ENCODE measurements at places on chromosomes 6 and 20.

DNA sequence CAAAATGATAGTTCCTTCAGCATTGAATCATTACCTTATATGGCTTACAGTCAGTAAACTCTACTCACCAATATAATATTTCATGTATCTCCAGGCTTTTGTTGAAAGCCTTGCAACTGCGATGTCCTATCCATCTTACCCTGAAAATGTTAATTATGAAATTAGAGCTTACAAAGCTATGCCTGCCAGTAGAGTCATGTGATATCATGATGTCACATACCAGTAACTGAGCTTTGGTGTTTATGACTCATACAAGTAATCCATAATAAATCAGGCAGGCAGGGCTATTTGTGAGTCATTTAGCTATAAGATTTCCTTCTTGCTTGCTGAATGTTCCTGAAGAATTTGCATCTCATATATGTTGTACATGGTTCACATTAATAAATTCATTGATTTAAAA lies 44.9 kb upstream of the FAM83B start:
- peak; percentile 83 for DNase-seq

DNA sequence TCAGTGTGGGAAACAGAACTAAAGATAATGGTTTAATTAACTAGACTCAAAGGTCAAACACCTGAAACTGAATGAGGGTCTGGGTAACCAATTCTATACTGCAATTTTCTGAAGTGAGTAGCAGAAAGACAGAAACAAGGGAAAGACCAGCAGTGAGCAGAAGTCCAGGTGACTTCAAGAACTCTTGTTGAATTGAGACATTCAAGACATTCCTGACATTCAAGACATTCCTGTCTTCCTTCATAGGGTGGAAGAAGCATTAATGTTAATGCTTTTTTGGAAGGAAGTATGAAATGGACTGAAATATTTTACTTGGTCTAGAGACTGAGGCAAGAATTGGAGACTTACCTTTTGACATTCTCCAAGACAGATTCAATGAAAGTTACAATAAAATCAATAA lies 529.9 kb upstream of the MMS22L start:
- no peak for DNase-seq

GRCh38 chr20:43835944-43836508 lies 78.6 kb upstream of the TOX2 start:
- no peak for DNase-seq

DNA sequence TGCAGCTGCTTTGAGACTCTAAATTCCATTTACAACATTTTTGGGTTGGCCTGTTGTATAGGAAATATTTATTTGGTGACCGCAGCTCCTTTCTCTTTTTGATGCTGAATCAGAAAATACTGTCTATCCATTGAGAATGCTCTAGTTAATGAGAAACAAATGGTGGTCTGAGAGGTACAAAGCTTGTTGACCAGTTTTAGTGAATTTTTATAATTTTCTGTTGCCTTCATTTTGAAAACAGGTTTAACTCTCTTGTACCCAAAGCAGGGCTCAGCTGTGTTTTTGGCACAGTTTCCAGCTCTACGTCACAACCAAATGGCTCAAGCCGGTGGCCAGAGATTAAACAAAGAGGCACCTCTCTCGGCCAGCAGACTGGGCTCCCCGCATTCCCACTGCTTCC lies 113.2 kb downstream of the FNDC1 start:
- no peak for DNase-seq

DNA sequence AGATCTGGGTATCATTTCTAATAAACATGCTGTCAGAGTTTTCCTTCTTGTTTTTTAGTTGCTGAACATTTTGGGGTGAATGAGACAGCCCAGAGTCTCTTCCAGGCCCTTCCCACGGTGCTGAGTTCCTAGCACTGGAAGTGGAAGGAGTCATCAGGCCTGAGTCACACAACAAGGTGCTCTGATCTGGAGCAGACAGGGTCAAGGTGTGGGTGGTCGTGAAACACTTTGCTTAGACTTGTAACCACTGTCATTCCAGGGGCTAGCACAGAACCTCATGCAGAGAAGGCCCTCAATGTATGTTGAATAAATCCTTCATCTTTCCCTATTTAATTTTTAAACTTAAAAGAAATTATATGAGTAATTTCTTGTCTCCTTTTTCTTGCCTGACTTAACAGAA lies 60.6 kb downstream of the TXLNB start:
- DNase-seq, result no peak

DNA sequence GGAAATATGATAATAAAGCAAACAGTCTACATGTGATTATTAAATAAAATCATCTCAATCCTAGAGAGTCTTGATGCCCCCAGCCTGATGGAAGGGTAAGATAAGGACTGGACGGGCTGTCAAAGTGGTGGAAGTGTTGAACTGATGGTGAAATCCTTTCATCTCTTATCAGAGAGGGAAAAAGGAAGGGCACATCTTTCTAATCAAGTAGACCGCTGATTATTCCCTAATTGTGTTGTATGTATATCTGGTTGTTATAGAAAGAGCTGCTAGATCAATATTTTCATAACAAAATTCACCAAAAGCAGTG lies 184.5 kb downstream of the PDE7B start:
- no peak for DNase-seq

DNA sequence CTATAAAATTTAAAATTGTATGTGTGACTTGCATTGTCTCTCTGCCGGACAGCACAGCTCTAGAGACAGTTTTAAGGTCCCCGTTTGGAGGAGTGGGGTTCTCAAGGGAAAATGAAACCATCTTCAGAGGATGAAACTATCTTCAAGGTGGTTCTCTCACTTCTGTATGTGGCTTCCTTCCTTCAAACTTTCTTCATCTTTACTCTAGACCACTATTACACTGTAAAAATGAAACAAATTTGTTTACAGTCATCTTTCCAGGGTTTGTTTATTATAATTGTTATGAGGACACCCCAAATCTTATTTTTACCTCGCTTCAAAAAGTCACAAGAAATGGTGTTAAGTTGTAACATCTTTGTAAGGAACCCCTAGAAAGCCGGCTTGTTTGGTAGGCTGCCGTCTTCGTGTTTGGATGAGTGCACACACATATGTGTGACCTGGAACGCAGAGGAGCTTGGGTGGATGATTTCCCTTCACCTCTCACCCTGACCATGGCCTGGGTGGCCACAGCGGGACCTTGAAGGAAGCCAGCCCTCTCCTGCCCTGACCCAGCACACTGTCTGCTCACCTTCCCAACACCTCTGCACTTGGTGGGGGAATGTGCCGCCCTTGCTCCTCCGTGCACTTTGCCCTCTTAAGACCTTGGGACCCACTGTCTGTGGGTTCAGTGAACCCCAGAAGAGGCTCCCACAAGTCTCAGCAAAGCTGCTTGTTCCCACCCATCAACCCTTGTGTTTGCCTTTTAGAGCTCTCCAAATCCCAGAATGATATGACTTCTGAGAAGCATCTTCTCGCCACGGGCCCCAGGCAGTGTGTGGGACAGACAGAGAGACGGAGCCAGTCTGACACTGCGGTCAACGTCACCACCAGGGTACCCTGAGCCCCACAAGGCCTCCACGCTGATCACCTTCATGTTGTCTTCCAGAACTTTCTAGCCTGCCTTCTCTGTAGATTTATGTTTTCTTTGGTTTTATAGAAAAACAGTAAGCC lies 67.8 kb downstream of the SYTL3 start:
- no peak for DNase-seq

- DNase-seq, result peak; percentile 69
Observed at GRCh38 chr6:80133020-80133419, 26.5 kb downstream of the BCKDHB start.

- DNase-seq, result no peak
Observed at GRCh38 chr6:129516005-129516404, 194.0 kb downstream of the ARHGAP18 start.

DNA sequence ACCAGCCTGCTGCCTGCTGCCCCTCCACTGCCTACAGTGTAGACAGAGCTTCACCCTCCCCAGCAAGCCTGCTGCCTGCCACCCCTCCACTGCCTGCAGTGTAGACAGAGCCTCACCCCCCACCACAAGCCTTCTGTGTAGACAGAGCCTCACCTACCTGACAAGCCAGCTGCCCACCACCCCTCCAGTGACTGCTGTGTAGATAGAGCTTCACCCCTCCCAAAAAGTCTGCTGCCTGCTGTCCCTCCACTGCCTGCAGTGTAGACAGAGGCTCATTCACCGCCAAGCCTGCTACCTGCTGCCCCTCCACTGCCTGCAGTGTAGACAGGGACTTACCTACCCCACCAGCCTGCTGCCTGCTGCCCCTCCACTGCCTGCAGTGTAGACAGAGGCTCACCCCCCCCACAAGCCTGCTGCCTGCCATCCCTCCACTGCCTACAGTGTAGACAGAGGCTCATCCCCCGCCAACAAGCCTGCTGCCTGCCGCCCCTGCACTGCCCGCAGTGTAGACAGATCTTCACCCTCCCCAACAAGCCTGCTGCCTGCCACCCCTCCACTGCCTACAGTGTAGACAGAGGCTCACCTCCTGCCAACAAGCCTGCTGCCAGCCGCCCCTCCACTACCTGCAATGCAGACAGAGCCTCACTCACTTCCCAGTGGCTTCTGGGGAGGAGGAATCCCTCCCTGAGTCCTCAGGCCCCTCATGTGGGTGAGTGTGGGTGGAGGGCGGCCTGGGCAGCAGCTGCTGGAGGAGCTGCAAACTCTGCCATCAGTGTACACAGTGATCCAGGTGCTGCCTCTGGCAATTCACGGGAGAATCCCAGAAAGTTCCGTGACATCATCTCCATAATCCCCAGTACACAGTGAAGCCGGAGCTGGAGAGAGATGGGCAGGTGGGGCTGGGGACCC lies 140.9 kb downstream of the DLL1 start:
- no peak for DNase-seq

DNA sequence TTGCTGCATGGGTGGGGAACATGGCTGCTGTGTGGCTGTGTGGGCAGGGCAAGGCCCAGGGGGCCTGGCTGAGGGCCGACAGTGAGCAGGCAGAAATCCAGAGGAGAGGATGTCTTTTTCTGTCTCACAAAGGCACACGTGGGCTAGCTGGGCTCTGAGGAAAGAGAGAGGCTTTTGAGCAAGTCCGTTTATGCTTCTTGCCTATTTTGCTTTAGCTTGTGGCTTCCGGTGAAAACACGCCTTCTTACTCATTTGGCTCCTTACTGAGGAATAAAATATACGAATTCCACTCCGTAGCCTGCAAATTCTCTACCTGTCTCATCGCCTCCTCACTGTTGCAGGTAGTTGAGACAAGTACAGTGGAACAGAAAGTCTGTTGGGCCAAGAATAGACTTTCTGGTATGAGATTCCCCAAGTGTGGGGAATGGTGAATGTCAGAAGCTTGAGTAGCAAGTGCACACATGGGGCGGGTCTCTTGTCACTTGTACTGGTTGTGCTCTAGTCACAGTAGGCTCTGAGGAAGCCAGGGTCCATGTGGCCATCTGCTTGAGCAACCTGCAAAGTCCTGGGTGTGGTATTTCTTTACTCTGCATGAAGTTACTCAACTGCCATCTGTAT lies 28.4 kb downstream of the WRNIP1 start:
- DNase-seq, result peak; percentile 33

DNA sequence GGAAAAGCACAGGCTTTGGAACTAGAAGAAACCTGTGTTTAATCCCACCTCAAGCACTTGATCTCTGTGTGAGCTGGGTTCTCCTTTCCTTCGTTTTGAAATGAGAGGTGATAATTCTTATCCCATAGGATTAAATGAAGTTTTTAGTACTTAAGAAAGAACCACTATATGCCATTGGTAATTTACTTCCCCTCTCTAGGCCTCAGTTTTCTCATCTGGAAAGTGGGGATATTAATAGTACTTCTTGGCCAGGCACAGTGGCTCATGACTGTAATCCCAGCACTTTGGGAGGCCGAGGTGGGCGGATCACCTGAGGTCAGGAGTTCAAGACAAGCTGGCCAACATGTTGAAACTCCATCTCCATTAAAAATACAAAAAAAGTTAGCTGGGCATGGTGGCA lies 14.1 kb downstream of the REM1 start:
- DNase-seq, result no peak

- peak; percentile 52 for DNase-seq
Observed at GRCh38 chr6:163001330-163001729, 273.6 kb downstream of the PACRG start.

- DNase-seq, result no peak
Observed at GRCh38 chr20:14441201-14441600, 103.8 kb upstream of the FLRT3 start.

DNA sequence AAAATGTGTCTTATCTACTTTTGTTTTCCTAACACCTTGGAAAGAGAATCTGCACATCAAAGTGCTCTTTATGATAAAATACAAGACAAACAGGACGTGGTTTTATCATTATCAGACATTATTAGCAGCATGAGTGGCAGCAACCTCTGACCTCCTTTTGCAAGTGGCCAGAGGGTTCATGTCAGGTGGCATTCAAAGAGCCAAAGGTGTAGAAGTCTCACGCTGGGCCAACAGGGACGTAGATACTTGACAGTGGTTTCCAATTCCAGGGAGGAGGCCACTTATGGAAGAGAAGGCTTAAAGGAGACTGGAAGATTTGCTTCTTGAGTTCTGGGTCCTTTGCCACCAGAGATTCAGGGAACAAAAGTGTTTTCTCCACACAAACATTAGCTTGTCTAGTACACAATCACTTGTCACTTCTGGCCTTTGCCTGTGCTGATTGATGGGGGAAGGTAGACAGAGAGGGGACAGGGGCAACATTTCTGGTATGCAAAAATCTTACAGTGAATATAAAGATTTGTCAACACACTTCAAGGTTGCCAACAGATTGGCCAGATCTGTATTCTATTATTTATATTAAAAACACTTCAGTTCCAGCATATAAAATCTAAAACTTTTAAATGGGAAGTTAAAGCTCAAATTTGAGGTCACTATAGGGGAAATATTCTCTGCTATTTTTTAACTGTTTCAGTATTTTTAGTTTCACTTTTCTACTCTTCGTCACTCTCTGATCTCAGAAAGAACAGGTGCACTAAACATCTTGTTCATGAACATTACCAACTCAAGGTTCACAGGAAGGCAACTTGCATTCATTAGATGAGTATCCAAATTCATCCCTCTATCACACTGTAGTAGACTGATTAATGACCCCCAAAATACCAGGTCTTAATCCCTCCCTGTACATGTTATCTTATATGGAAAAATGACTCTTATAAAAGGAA lies 52.1 kb upstream of the FBXO30 start:
- no peak for DNase-seq

GRCh38 chr6:134240665-134241431 lies 77.1 kb downstream of the SGK1 start:
- DNase-seq, result no peak

- no peak for DNase-seq
Observed at GRCh38 chr20:45318948-45319347, 10.8 kb upstream of the MATN4 start.

GRCh38 chr6:133512410-133513016 lies 271.4 kb downstream of the EYA4 start:
- DNase-seq, result peak; percentile 66

DNA sequence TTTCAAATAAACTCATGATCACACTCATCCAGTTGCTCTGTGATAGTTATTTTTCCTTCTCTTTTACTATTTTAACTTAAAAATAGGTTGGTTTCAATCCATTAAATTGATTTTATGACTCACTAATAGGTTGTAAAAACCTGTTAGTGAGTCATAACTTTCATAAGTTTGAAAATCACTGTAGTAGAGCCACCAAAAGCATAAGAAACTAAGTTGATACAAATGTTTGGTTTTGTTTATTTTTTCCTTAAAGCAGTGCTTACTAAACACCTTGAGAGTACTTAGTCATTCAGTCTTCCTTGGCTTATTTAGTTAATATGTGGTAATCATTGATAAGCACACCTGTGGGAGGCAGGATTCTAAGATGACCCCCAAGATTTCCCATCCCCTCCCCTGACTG lies 312.1 kb upstream of the MAN1A1 start:
- DNase-seq, result no peak

GRCh38 chr6:17429383-17430061 lies 36.1 kb downstream of the CAP2 start:
- peak; percentile 54 for DNase-seq

GRCh38 chr6:111462770-111463391 lies 20.1 kb downstream of the REV3L start:
- DNase-seq, result peak; percentile 53
